ENCODE measurements at places on chromosomes 4 and X.

GRCh38 chrX:109862433-109862832 lies 129.4 kb upstream of the ACSL4 start:
- DNase-seq, result no peak

- DNase-seq, result no peak
These were observed 50.0 kb downstream of the CXXC4 start for GRCh38 chr4:104444685-104445084.

GRCh38 chr4:4182835-4183568 lies 43.7 kb downstream of the OTOP1 start:
- no peak for DNase-seq

GRCh38 chr4:56134266-56134665 lies 185.5 kb downstream of the CEP135 start:
- DNase-seq, result no peak

DNA sequence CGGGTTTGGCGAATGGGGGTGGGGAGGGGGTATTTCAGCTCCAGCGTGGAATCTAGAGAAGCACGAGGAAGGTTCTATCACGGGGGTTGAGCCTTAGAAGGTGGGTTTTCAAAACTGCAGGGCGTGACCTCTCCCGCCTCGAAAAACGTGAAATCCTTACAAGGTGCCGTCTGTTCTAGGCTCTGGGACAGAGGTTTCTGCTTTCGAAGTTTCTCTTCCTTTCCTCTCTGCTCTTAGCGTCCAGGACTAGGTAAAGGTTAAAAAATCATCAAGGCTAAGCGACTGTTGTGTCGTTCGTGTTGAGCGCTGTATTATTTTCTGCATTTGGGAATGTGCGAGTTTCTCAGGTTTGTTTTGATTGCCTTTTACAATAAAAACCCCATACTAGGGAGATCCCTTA lies 1.1 kb downstream of the FHL1 start:
- DNase-seq, result no peak

GRCh38 chrX:131621650-131622049 lies 77.8 kb downstream of the OR13H1 start:
- DNase-seq, result no peak

DNA sequence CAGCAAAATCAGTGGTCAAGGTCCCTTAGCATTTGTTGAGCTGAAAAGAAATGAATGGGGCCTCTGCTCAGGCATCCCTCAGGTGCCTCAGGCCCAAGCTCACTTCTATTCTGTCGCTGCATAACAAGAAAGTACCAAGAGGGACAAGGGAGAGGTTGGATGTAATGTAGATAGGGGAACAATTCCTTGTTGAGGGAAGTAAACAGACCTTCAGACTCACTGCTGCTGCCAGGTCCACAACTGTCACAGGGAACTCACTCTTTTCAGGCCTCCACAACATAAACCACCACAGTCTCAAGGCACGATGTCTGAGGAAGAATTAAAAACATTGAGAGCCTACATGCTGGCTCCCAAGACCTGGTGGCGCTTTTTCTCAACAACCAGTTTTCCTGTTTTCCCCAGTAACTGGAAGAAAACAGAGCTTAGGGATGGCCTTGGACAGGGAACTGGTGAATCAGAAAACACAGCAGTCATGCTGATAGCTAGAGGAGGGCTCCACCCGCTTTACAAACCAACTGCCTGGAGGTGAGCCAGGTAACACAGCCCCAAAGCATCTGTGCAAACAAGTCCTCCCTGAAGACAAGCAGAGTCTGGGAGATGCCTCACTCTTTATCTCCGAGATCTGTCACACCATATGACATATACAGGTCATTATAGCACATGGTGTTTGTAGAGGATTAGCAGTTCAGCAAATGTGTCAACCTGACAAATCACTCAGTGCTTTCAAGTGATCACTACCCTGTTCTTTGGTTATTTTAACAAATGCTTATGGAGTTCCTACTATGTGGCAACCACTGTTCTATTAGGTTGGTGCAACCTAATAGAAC lies 14.3 kb upstream of the AWAT1 start:
- DNase-seq, result no peak

- DNase-seq, result no peak
These were observed 25.9 kb upstream of the FAM241A start for GRCh38 chr4:112119353-112119783.

GRCh38 chr4:98572697-98573096 lies 85.7 kb downstream of the TSPAN5 start:
- DNase-seq, result no peak

GRCh38 chr4:143641361-143641760 lies 59.1 kb downstream of the FREM3 start:
- DNase-seq, result no peak

- DNase-seq, result no peak
These were observed 94.8 kb upstream of the GRPR start for GRCh38 chrX:16028576-16028975.

DNA sequence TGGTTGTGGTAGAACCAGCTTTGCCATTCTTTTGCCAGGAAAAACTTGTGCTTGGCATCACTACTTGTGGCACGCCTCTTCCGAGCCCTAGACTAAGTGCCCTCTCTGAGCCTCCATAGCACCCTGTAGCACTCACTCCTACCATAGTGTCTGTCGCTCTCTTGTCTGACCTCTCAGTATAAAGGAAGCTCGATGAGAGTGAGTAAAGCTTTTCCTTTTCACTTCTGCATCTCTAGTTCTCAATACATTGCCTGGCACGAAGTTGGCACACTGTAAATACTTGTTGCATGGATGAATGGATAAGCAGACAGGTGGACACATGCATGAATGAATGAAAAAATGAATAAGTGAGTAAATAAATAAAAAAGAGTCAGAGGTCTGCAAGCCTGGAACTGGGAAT lies 48.3 kb downstream of the TLR10 start:
- DNase-seq, result no peak

DNA sequence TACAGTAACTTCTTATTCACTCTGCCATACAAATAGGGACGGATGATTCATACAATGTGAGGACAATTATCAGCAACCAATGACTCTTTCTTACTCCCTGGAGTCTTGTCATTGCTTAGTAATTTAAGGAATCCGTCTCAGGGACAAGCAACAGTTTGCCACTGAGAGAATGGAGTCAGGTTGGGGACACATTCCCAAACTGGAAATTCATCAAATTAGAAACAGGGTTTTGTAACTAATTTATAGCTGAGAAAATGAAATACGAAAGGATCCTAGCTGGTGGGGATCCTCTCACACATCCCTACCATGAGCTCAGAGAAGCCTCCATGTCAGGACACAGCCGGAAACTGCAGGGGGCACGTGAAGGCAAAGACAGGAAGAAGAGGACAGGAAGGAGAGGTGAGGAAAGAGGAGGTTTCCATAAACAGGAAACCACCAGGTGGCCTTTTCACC lies 50.4 kb upstream of the KDR start:
- no peak for DNase-seq

DNA sequence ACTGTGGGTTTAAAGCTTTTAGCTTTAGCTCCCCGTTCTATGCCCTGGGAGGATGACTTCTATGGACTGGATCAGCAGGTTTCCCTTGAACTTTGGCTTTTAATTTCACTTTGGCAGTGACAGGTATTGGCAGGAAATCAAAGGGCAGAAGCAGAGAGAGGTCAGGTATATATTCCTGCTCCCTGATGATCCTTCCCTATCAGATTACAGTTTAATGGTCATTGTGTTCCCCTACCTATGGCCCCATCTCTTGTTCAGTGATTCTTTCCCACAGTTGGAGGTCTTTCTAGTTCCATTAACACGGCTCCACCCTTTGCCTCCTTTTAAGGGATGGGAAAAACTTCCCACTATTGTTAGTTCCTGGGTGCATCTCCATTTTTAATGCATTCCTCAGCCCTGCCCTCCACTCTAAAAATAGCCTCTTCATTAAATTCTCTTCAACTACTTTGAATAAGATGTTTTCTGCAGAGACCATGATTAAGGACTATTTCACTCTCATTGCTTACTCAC lies 107.8 kb upstream of the TMEM47 start:
- DNase-seq, result no peak

DNA sequence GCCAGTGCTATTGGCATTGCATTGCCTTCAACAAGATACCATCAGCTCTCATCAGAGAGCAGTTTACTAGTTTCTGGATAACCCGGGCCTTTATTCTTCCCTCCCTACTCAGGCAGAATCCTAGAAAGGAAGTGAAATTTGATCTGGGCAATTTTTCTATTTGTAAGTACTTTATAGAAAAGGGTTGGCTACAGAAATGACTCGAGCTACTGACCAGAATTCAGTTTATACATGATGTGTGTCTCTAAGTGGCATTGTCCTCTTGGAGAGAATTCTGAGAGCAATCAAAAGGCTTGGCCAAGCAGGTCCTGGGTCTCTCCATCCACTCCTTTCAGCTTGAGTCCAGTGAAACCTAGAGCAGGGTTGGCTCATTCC lies 192.7 kb upstream of the LEF1 start:
- DNase-seq, result no peak
